ENCODE measurements at places on chromosomes 4 and X. TPM values are rescaled to one million over a fixed set of nuclear protein-coding genes. Genes with fewer than 3 reads are reported as not detected.

- no peaks in the 10 kb centered on the region for H3K27me3 ChIP-seq
- no peak overlapping the region for H3K27ac ChIP-seq
- H3K4me3 ChIP-seq: no peak overlapping the region
- no peak for DNase-seq
Measured at GRCh38 chrX:50117476-50117875, 83.3 kb downstream of the AKAP4 start.

- H3K27me3 ChIP-seq: no peaks in the 10 kb centered on the region
- H3K36me3 ChIP-seq: no peaks in the 10 kb centered on the region
- DNase-seq: no peak
- no peaks in the 10 kb centered on the region for H3K4me1 ChIP-seq
Measured at GRCh38 chrX:124679199-124679598, 332.8 kb downstream of the SH2D1A start.

DNA sequence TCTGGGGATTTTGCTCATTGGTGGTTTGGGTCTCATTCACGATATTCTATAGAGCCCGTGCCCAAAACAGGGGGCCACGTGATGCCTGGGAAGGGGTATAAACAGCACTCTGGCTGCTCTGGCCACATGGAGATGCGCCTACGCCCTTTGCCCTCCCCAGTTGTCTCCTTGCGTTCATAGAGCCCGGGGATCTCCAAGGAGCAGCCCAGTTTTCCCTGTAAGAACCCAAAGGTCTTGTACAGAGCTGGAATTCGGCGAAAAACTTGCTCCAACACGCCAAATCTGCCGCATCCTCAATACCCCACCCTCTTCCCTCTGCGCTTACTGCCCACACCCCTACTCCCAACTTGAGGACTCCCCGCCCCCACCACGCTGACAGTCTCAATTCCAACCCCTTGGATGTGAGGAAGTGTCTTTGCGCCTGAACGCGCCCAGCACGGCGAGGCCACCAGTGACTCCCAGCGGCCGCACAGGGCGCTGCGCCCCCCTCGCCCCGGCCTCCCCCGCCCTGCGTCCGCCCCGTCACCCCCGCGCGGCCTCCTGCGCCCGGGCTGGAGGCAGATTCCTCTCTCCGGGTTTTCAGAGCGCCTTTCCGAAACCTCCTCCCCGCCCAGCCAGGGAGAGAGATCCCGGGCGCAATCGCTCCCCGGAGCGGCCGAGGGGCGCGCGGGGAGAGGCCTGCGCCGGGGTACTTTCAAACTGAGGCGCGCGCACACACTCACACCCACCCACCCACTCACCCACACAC is at the start of gene NHS:
NHS (plus strand) TSS at position 582 of the 748 bp plus-strand sequence. CDS start 558 bp downstream, outside the sequence.
- no peaks in the 10 kb centered on the region for H3K36me3 ChIP-seq
- H3K4me1 ChIP-seq: peaks cover 9% of the 10 kb centered on the region
- H3K4me3 ChIP-seq: peak within 1 kb of the TSS; percentile 56
- no peak within 1 kb of the TSS for H3K27ac ChIP-seq

DNA sequence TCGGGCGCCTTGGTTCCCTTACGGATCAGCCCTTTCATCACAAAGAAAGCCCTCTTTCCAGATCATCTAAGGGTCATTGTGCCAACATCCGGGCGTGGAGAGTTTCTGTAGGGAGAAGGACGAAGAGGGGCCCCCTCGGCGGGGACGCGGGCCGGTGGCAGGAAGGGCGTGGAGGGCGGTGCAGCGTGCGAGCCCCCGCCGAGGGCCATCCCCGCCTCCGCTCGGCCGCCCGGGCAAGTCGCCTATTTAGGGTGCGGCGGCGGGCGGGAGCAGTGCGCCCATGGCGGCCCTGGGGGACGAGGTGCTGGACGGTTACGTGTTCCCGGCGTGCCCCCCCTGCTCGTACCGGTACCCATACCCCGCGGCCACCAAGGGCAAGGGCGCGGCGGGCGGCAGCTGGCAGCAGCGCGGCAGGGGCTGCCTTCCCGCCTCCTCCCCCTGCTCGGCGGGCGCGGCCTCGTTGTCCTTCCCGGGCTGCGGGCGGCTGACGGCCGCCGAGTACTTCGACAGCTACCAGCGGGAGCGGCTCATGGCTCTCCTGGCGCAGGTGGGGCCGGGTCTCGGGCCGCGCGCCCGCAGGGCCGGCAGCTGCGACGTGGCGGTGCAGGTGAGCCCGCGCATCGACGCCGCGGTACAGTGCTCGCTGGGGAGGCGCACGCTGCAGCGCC is at the start of gene ZAR1:
ZAR1 (plus strand) TSS at position 241 of the 668 bp plus-strand sequence; CDS start at position 281, 40 bp downstream.
- no peaks in the 10 kb centered on the region for H3K27me3 ChIP-seq
- no peak for DNase-seq
- no peaks in the 10 kb centered on the region for H3K4me1 ChIP-seq
- no peak within 1 kb of the TSS for H3K27ac ChIP-seq
- H3K36me3 ChIP-seq: no peaks in the 10 kb centered on the region

GRCh38 chrX:125681058-125681457 is 361.4 kb downstream of the TEX13C start:
- no peak overlapping the region for H3K4me3 ChIP-seq
- no peaks in the 10 kb centered on the region for H3K4me1 ChIP-seq
- no peak for DNase-seq
- no peaks in the 10 kb centered on the region for H3K27me3 ChIP-seq
- H3K36me3 ChIP-seq: no peaks in the 10 kb centered on the region
- no peak overlapping the region for H3K27ac ChIP-seq

DNA sequence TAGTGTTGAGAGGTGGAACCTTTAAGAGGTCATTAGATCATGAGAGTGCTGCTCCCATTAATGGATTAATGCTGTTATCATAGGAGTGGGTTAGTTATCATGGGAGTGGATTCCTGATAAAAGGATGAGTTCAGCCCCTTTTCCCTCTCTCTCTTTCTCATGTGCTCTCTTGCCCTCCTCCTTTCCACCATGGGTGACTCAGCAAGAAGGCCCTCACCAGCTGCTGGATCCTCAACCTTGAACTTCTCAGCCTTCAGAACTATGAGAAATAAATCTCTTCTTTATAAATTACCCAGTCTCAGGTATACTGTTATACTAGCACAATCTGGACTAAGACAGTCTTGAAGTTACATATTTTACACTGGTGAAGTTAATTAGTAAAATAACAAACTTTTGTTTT is 10.0 kb upstream of the CDKL5 start:
- no peak overlapping the region for H3K27ac ChIP-seq
- H3K4me1 ChIP-seq: no peaks in the 10 kb centered on the region
- no peak overlapping the region for H3K4me3 ChIP-seq

DNA sequence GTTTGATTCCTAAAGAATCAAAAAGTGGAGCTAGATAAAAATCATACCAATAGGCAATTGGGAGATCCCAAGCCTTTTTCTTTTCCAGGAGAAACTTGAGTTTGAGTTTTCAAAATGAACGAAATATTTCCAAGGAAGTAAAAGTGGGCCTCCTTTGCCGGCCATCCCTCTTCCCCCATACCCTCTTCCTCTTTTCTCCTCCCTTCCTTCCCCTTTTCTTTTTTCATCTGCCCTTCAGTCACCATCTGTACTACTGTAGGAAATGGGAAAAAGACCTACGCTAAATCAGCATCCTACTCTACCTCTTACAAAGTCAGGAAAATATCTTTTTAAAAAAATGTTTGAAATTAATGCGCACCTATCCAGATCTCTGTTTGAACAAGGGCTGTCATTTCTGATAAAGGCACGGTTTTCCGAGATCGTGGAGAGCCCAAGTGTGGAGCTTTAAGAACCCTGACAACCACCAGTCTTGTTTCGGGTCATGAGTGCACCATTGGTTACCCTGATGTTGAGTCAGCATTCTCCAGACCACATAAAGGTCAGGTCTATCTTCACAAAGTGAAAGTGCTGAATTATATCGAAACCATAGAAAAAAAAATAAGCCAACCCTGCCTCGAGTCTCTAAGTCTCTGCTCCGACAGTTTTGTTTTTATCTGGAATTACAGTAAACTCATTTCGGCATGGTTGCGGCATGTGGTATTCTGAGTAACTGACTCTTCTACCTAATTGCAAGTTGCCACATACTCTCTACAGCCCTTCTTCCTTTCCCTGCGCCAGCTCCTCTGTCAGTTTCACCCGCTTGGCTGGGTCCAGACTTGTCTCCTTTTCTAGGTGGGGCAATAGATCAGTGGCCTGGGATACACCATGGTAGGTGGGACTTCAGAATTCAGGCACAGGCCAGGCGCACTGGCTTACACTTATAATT is 140.2 kb upstream of the KLF3 start:
- H3K27ac ChIP-seq: no peak overlapping the region
- no peak for DNase-seq
- no peaks in the 10 kb centered on the region for H3K36me3 ChIP-seq
- H3K4me3 ChIP-seq: no peak overlapping the region
- H3K27me3 ChIP-seq: no peaks in the 10 kb centered on the region

DNA sequence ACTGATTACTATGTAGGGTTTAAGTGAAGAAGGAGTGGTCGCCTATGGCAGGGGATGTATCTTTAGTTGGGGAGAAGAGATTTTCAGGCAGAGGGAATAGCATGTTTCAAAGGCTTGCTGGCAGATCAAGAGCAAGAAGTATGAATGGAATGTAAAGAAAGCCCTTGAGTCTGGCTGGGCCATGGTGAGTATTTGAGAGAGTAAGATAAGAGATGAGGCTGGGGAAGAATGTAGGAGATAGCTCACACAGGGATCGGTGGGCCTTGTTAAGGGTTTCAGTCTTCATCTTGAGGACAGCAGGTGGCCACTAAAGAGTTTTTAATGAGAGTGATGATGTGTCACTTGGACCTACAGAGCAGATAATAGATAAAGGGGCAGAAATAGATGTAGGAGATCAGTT is 319.1 kb upstream of the RPS6KA3 start:
- no peaks in the 10 kb centered on the region for H3K4me1 ChIP-seq
- no peak overlapping the region for H3K4me3 ChIP-seq
- H3K27me3 ChIP-seq: no peaks in the 10 kb centered on the region
- H3K27ac ChIP-seq: no peak overlapping the region
- no peaks in the 10 kb centered on the region for H3K36me3 ChIP-seq

The EVC2 gene
- 0.94 TPM for total RNA-seq
